Activated CD4-positive, alpha-beta T cell treated with anti-CD3 and anti-CD28 coated beads, Interleukin-2, amount 50 U/mL, for 4 hours (primary cell): ENCODE measurements at places on chromosomes 6 and 20.

DNA sequence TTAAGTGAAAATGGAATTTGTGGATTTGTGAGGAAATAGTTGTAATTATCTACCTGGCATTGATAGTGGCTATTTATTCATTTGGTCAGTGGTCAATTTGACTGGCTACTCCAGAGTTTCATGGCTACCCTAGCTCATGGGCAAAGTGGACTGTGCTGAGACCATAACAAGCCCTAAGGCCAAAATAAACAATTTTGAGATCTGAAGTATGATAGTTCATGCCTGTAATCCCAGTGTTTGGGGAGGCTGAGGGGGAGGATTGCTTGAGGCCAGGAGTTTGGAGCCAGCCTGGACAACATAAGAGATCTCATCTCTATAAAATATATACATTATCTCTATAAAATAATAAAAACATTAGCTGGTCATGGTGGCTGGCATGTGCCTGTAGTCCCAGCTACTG is 311.7 kb downstream of the HIVEP2 start:
- no peak for DNase-seq

DNA sequence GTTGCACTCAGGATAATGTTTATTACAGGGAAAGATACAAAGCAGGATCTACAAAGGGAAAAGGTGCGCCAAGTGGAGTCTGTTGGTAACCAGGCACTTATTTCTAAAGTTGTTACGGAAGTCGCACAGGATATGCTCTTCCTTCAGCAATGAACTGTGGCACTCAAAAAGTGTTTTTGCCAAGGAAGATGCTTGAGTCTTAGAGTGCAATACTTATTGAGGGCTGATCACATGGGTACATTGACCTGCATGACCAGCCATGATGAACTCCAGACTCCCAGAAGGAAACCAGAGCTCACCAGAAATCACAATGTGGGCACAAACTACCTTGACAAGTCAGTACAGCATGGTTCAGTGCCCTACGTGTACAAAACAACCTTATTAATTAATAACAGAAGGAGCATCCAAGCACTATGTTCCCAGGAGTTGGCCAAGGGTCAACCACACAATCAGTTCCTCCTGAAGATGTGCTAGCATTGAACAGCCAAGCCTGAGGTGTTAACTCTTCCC is 270.7 kb upstream of the TFAP2D start:
- DNase-seq, result no peak

GRCh38 chr6:96015518-96016333 is at the start of gene FUT9:
FUT9 (plus strand) TSS chr6:96015974; CDS start chr6:96203156, 187,182 bp downstream.
- no peak for DNase-seq

DNA sequence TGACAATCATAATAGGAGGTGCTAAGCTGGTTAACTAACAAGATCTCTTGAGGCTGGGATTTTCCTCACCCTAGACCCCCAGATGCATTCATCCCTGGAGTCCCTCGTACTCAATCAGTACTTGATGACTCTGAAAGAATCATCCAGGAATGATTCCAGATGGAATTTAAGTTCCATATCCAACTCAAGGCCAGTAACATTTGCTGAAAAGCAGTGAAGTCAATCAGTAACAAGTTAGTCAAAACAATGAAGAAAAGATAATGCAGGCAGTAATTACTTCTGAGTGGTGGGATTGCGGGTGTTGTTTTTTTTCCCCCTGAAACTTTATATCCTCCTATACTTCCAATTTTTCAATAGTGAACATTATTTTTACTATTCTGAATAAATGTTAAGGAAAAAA is 18.6 kb downstream of the GMDS start:
- no peak for DNase-seq

DNA sequence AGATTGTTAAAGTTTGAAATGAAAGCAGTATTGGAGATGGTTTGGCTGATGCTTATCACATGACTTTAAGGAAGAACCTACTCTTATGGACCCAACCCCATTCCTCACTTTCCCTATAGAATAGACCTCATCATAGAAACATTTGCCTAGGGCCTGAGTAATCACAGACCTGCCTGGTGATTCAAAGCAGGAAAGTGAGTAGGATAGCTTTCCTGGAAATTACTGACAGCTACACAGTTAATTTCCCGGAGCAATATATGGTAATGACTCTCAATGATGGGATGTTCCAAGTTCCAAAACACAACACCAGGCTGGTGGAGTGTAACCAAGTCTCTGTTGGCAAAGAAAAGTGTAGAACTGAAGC is 233.8 kb downstream of the SIM1 start:
- DNase-seq, result no peak

DNA sequence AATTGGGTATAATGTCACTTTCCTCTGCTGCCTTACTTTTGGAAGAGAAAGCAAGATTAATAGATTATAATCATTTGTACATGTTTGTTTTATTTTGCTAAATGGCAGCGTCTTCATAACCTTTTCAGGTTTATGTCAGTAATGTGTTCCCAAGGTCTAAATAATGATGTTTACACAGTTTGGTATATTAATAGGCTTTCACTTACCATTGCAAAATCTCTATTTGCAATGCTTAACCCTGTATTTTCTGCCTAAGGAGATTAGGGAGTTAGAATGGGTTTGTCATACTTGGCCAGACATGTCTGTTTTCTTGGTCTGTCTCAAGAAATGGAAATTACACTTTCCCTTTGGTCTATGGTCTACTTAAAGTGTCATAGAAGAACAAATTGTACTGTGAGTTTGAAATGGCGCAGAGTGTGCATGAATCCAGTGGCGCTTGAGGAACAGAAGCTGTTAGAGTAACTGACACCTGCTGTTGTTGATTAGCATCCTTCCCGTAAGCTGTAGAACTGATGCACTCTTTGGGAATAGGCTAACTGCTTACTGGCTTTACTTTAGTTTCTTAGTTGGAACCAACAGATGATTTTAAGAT is 261.1 kb downstream of the SAMD5 start:
- no peak for DNase-seq

GRCh38 chr20:3068986-3069900 is 2.2 kb upstream of the OXT start:
- DNase-seq, result no peak

DNA sequence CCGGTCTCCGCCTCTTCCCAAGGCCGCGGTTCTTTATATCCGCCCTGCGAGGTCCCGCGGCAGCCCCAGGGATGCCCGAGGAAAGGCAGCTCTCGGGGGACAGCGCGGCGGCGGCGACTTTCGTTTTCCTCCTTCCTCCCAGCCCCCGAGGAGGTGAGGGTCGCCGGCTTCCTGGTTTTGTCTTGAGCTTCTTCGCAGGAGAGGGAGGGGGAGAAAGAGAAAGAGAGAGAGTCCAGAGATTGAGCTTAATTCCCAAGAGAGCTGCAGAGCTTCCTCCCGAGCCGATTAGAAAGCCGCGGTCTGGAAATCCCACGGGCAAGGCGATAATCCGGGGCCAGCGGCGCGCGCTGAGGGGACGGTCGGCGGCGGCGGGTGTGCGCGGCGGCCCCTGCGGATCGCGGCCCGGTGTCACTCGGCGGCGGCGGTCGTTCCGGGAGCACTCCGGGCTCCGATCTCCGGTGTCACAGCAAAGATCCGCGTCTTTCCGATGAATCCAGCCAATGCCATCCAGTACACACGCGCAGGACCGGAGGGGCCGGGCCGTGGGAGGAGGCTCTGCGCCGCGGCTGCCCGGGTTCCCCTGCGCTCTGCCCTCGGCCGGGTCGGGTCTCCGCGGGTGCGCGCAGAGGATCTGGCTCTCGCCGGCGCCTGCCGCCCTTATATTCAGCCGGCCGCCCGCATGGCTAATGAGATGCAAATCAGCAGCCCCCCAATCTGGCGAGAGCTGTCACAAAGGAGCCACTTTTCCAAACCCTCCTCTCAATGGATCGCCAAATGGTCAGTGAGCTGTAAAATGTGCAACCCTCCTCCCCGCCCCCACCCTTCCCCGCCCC is at the start of gene DLL1:
Gene DLL1 (minus strand): TSS at position 783 of the 833 bp plus-strand sequence. CDS start 939 bp downstream, outside the sequence.
- peak; percentile 27 for DNase-seq

- DNase-seq, result no peak
These were observed 412.3 kb upstream of the ID4 start for GRCh38 chr6:19424853-19425252.

DNA sequence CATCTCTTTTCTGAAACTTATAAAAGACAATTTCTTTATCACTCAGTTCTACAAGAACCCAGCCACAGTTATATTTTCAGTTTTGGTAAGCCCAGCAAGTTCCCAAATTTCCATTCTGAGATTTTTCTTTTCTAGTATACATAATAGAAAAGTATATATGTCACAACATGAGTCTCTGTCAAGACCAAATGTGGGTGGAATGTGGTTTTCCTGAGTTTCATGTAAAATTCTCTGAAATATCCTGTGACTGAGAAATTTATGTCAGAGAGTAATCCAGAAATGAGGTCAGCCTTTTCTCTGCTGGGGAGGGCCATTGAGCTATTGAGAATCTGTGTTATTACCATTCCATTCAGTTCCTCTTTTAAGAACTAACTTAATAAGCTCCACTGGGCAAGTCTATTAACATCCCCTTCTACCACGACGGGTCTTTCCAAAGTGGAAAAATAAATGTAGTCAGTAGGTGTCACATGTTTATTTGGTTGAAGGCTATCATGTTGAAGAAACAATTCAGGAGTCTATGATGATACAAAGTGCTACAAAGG is 100.7 kb upstream of the HMGN3 start:
- DNase-seq, result no peak

GRCh38 chr20:25199473-25200260 is 4.2 kb downstream of the ENTPD6 start:
- DNase-seq, result no peak

GRCh38 chr6:14406614-14407331 is 289.2 kb downstream of the CD83 start:
- DNase-seq, result no peak

- no peak for DNase-seq
These were observed 78.5 kb upstream of the ZFP64 start for GRCh38 chr20:52270001-52270606.

DNA sequence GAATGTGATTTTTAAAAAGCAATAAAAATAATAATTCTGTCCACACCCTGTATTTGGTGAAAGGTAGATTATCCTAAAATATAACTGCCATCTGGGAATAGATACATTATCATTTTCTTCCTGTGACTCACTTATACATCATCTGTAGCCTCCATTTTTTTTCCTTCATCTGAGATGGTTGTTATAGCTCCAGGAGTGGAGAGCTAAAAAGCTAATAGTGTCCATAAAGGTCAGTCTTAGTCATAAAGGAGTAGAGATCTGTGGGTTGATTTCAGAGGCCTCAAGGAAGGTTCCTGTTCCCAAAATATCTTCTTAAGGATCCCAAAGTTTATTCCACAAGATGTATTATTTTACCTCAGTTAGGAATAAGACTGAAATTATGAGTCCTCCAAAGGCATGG is 41.1 kb downstream of the FBXO5 start:
- DNase-seq, result no peak

DNA sequence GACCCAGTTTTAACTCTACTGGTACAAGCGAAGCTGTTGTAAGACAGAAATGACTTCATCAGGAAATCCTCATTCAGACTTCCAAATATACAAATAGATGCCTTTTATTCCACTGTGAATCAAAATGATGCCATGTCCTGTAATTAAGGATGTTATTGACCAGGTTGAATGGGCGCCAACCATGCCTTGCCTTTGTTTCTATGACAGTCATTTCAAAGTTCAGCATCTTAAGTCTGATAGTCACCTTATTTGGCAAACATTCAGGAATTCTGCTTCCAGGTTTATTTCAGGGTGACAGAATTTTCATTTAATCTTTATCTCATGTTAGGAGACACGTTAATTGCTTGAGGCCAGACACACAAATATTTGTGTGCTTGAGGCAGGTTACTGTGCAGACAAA is 592.8 kb upstream of the JAG1 start:
- DNase-seq, result no peak

- no peak for DNase-seq
These were observed 37.7 kb downstream of the PDRG1 start for GRCh38 chr20:31914170-31914569.

DNA sequence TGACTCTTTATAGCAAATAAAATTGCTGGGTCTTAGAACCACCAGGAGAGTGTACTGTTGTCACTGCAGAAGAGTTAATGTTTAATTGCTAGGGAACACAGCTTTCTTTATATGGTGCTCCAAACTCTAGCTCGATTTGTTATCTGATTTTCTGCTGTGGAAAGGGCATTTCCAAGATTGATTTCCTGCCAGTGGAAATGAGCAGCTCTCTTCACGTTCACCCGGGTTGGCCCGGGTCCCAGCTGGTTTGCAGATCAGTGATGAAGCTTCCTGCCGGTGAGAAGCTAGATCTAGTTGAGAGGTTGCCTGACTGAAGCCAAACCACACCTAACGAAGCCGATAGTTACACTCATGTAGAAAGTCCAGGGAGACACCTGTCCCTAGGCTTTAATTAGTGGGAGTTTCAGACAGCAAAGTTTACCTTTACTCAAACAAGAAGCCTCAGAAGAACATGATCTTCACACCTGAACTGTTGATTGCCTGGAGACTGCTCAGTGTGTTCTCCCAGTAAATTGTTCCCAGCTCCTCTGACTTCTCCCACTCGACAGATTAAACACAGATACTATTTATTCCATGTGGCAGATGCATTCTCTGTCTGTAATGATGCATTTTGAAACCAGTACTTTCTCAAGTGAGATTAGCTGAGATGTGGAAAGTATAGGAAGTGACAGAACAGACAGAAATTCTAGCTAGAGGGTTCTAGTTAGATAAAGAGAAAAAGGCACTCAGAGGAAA is 27.8 kb downstream of the PAQR8 start:
- no peak for DNase-seq

DNA sequence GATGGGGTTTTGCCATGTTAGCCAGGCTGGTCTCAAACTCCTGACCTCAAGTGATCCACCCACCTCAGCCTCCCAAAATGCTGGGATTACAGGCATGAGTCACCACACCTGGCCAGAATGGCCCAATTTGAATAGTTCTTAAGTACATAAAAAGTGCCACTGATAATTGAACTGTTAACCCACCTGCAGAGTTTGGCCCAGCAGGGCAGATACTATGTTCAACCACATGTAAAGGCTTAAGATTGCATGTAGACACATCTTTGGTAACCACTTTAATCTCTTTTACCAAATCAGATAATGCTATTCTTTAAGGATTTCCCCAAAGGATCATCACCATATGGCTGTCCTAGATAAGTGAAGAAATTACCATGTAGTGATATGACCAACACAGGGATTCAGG is 21.3 kb upstream of the SGK1 start:
- no peak for DNase-seq

DNA sequence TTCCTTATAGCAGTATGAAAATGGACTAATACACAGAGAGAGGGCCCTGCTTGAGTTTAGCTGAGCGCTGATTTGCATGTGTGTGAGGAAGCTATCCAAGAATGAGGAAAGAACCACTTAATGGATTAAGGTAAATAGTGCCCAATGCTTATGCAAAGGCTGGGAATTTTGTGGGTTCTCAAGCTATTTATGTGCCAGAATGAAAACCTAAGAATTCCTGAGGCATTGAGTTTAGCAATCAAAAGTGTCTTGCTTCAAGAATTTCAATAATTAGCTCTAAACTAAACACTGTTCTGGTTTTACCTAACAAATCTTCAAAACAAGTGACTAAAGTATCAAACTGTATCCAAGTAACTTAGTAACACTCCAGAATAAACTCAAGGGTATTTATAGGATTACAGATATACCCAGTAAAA is 7.0 kb upstream of the OR14J1 start:
- no peak for DNase-seq

DNA sequence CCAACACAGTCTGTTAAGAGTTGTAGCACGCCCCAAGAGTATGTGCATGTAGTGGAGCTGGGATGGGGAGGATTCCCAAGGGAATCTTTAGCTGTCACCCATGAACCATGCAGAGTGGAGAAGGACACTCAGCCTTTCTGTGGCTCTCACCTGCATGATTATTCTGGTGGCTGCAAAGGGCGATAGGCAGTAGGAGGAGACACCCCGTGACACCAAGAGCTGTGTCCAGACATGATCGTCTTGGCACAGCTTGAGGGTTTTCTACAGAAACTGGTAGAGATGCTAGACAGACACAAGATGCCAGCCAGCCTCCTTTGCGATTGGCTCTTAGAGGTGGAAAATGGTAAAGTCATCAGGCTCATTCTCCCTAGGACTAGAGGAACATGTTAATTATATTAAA is 3.1 kb upstream of the CSE1L start:
- no peak for DNase-seq
